IgD-negative memory B cell (primary cell): ENCODE measurements at places on chromosomes 1 and 21. TPM values are rescaled to one million over a fixed set of nuclear protein-coding genes. Genes with fewer than 3 reads are reported as not detected.

Gene MMP23B
- polyA plus RNA-seq, result 0.93 TPM

Gene ADGRL4
- not detected for polyA plus RNA-seq

Gene MOV10
- 5.6 TPM for polyA plus RNA-seq

Gene S100A5
- polyA plus RNA-seq, result 1.4 TPM

Gene HAPLN2
- not detected for polyA plus RNA-seq

Gene TMEM79
- polyA plus RNA-seq, result 9.3 TPM

Gene OLFML3
- polyA plus RNA-seq, result not detected

Gene PADI4
- polyA plus RNA-seq, result 0.73 TPM

Gene PTCH2
- 0.21 TPM for polyA plus RNA-seq

Gene ANKRD34A
- polyA plus RNA-seq, result 0.64 TPM

Gene TNFRSF18
- 3.5 TPM for polyA plus RNA-seq

Gene C2CD2
- polyA plus RNA-seq, result 3.5 TPM

Gene C1orf50
- 4.2 TPM for polyA plus RNA-seq

Gene TSNAX
- 78.9 TPM for polyA plus RNA-seq

Gene S100A3
- polyA plus RNA-seq, result not detected

Gene MAP1LC3C
- not detected for polyA plus RNA-seq

Gene OR2T33
- not detected for polyA plus RNA-seq

Gene SRGAP2B
- polyA plus RNA-seq, result 2.5 TPM

Gene KRTAP19-3
- polyA plus RNA-seq, result not detected

Gene CFHR3
- not detected for polyA plus RNA-seq

Gene CYP4A11
- not detected for polyA plus RNA-seq

Gene REN
- not detected for polyA plus RNA-seq

Gene IFI44L
- 9.3 TPM for polyA plus RNA-seq

Gene SH2D2A
- 2.1 TPM for polyA plus RNA-seq

Gene KLF17
- not detected for polyA plus RNA-seq

Gene SLC16A1
- 7.5 TPM for polyA plus RNA-seq

Gene MAP10
- polyA plus RNA-seq, result 1.3 TPM

Gene MYCL
- polyA plus RNA-seq, result 0.16 TPM

Gene KMO
- polyA plus RNA-seq, result 10.9 TPM

Gene BRINP3
- polyA plus RNA-seq, result not detected

Gene RCC1
- 13.3 TPM for polyA plus RNA-seq

Gene AVPR1B
- polyA plus RNA-seq, result not detected

Gene PGLYRP3
- not detected for polyA plus RNA-seq

Gene UAP1
- polyA plus RNA-seq, result 28.4 TPM

Gene RGSL1
- not detected for polyA plus RNA-seq

Gene TNFRSF9
- polyA plus RNA-seq, result not detected

Gene NUDC
- 121 TPM for polyA plus RNA-seq

Gene VHLL
- not detected for polyA plus RNA-seq

Gene GCSAML
- not detected for polyA plus RNA-seq

Gene HMGN1
- polyA plus RNA-seq, result 283 TPM

Gene SLC30A2
- polyA plus RNA-seq, result not detected

Gene AMY1A
- not detected for polyA plus RNA-seq

Gene S100A12
- polyA plus RNA-seq, result 0.97 TPM

Gene PSRC1
- polyA plus RNA-seq, result not detected

Gene EVA1C
- 3.2 TPM for polyA plus RNA-seq

Gene LCE6A
- polyA plus RNA-seq, result not detected

Gene TP73
- 0.88 TPM for polyA plus RNA-seq

Gene EDN2
- not detected for polyA plus RNA-seq

Gene ERG
- polyA plus RNA-seq, result not detected

Gene TRIM17
- not detected for polyA plus RNA-seq

Gene SPRR2F
- not detected for polyA plus RNA-seq

Gene UBE2G2
- polyA plus RNA-seq, result 55.7 TPM

Gene PDZK1IP1
- 1.1 TPM for polyA plus RNA-seq

Gene ATP6V1G3
- polyA plus RNA-seq, result not detected

Gene FCRL2
- polyA plus RNA-seq, result 52.3 TPM

Gene TMEM269
- polyA plus RNA-seq, result not detected

Gene TLCD4
- 3.1 TPM for polyA plus RNA-seq

Gene KCNQ4
- not detected for polyA plus RNA-seq

Gene ICOSLG
- polyA plus RNA-seq, result 8.5 TPM
